ENCODE measurements at places on chromosomes 1 and 21. TPM values are rescaled to one million over a fixed set of nuclear protein-coding genes. Genes with fewer than 3 reads are reported as not detected.

- DNase-seq = no peak
Measured at GRCh38 chr1:15525050-15526020, 1.3 kb upstream of the DNAJC16 start.

- DNase-seq = no peak
Measured at GRCh38 chr1:209150114-209150513, 433.4 kb upstream of the CAMK1G start.

- DNase-seq = no peak
Measured at GRCh38 chr1:215459136-215459535, 108.0 kb upstream of the KCTD3 start.

DNA sequence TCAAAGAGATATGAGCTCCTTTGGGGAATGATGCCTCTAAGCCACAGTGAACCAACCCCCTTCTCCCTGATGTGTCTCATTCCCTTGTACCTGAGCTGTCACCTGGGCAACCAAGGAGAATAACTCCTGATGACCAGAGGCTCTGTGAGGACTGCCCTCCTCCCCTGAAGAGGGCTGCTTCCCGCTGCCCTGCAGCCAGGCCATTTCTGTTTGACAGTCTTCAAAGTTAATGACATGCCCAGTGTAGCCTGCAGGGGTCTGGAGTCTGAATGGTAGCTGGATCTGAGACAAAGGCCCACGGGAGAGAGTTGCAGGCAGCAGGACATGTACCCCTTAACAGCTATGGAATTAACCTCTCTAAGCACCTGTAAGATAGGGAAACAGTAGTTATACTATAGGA lies 3.4 kb upstream of the SLFNL1 start:
- DNase-seq = no peak

DNA sequence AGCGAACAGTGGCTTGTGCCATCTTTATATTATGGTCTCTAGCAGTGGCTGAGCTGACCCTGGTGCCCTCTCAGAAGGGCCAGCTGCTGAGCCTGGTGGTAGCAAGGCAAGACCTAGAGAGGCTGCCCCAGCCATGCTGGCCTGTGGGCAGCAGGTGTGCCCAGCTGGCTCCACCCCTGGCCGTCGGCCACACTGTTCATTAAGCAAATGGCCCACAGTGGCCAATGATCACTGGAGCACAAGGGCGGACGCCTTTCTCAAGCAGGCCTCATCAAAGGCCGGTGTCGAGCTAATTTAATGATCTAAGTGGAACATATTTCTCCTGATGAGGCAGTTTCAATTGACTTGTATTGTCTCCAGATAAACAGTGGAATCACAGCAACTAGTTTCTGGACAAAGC lies 89.4 kb downstream of the GRIK3 start:
- DNase-seq = no peak

Gene VANGL2
- total RNA-seq = 0.10 TPM

Gene SYCP1
- not detected for total RNA-seq

DNA sequence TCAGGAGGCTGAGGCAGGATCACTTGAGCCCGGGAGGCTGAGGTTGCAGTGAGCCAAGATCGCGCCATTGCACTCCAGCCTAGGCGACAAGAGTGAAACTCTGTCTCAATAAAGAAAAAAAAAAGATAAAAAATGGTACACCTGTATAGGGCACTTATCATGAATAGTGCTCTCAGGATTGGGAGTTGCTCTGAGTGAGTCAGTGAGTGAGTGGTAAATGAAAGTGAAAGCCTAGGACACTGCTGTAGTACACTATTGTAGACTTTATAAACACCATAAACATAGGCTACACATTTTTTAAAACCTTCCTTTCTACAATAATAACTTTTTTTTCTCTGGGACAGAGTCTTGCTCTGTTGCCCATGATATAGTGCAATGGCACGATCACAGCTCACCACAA lies 16.8 kb downstream of the PHTF1 start:
- DNase-seq = no peak
